ENCODE measurements at places on chromosomes 7 and 10. TPM values are rescaled to one million over a fixed set of nuclear protein-coding genes. Genes with fewer than 3 reads are reported as not detected.

- peak; percentile 32 for DNase-seq
Observed at GRCh38 chr7:68697796-68698280, 900.4 kb upstream of the AUTS2 start.

DNA sequence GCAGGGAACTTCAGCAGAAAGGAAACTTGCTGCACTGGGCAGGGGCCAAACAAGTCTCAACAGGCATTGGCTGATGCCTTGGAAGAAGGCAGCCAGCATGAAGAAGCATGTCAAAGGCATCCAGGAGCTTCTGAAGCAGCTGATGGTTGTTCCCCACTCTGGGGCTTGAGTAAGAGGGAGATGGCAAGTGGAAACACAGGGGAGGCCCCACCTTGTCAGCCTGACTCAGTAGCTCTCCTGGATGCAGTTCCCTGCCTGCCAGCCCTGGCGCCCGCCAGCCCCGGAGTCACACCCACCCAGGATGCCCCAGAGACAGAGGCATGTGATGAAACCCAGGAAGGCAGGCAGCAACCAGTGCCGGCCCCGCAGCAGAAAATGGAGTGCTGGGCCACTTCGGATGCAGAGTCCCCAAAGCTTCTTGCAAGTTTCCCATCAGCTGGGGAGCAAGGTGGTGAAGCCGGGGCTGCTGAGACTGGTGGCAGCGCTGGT is 96.5 kb downstream of the TACC2 start:
- DNase-seq = no peak

DNA sequence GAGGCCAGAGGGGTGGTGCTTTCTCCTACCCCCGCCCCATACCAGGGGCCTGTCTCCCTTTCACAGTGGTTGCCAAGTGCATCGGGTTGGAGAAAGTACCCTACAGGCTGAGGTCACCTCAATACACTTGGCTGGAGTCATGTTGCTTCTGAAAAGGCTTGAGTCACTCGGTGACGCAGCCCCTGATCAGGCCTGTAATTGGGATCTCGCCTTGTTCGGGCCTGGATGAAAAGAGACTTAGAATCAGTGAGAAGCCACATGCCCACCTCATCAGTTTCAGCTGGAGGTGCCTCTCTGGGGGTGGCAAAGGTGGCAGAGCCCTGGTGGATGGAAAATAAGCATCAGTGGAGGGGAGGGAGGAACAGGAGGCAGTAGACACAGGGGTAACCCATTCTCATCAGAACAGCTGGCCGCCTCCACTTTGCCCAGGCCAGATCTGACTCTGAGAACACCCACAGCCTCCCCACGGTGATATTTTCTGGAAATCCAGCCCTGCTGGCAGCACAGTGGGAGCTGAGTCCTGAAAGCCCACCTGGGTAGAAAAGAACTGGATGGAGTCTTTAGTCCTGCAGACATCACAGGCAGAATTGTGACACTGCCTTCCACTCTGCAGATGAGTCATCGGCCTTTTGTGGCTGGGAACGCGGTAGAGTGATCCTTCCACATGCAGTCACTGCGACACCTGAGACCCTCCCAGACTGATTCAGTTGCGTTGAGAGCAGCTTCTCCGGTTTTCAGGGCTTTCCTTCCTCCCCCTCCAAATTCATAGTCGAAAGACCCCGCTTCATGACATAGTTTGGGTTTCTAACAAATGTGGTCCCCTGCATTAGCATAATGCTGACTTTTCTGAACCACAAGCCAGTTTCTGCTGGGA is 108.0 kb downstream of the GRK5 start:
- peak; percentile 98 for DNase-seq

DNA sequence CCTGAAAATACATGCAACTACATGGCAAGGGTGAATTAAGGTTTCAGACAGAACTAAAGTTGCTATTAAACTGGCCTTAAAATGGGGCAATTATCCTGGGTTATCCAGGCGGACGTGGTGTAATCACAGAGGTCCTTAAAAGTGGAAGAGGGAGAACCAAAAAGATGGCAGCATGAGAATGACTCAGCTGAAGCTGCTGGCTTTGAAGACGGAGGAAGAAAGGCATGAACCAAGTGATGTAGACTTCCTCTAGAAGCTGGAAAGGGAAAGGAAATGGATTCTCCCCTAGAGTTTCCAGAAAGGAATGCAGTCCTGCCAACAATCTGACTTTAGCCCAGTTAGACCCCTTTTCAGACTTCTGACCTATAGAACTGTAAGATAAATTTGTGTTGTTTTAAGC is 27.0 kb upstream of the UBN2 start:
- no peak for DNase-seq

DNA sequence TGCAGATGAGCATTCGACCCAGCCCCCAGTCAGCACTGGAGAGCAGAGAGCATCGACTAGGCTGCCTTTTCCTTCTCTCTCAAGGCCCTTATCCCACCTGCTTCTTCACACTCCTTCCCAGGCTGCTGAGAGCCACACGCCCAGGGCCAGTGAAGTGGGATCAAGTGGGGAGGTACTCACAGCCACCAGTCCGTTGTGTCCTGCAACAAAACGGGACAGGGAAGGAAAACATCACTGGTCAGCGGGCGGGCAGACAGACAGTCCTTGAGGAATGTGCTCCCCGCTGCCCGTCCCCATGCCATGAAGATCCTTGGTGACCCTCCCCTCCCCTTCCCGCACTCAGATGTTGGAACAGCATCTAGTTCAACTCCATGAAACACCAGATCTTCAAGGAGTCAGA is 4.2 kb downstream of the PYROXD2 start:
- no peak for DNase-seq

GRCh38 chr7:110591341-110591740 is 499.6 kb upstream of the LRRN3 start:
- DNase-seq = peak; percentile 74

DNA sequence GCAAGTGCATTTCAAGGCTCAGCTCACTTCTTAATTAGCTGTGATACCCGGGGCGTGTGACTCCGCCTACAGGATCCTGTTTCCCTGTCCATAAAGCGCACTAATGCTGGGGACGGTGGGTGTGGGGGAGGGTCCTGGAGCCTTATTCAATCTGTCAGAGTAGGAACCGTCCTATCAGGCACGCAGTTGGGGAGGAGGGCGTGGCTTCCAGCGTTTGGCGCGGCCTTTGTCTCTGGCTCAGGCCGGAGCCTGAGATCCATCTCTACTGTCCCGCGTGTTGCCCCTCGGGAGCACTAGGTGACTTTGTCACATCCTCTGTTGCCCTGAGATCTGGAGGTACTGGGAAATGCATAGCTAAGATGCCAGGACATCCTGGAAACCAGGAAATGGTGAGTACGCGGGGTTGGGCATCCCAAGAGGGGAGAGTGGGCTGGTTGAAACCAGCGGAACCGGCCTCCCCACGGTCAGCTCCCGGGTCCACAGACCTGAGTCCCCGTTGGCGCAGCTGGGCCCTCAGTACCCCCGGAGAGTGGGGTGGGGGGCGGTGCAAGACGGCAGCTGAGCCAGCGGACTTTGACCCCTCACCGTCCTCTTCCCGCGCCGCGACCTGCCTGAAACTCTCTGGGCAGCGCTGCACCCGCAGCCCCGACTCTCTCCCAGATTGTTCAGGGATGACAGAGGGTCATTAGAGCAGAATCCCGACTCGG is 104.4 kb upstream of the ZNF92 start:
- peak; percentile 58 for DNase-seq

DNA sequence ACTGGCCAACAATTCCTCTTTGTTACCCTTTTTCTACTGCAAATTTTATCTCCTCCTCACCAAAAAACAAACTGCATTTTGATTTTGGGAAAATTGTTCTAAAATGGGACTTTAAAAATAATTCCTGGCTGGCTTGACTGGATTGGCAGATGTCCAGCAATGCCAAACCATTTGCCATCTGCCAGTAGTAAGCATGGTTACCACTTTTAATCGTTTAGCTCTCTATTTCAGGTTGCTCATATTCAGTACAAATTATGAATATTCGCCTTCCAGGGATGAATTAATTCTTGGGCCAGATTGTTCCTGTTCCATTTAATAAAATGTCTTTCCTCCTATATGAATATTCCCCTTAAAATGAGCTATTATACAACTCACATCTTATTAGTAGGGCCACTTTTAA is 35.7 kb downstream of the SMNDC1 start:
- no peak for DNase-seq

DNA sequence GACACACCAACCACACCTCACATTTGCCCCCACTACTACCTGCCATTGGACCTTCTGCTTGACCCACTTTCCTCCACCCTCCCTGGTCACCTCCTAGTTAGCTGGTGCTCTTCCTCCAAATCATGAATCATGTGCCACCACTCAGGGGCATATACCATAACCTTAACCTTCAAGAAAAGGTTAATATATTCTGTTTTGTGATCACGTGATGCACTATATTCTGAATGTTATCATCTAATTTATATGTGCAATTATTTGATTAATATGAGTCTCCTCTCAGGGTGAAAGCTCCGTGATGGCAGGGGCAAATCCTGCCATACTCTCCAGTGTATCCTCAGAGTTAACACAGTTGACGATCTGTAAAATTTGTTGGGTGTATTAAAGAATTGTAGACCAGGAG is 635.5 kb downstream of the XPNPEP1 start:
- DNase-seq = no peak

- no peak for DNase-seq
Observed at GRCh38 chr7:31488562-31489203, 25.2 kb upstream of the ITPRID1 start.

GRCh38 chr10:80611481-80612185 is 73.9 kb downstream of the SH2D4B start:
- DNase-seq = no peak

DNA sequence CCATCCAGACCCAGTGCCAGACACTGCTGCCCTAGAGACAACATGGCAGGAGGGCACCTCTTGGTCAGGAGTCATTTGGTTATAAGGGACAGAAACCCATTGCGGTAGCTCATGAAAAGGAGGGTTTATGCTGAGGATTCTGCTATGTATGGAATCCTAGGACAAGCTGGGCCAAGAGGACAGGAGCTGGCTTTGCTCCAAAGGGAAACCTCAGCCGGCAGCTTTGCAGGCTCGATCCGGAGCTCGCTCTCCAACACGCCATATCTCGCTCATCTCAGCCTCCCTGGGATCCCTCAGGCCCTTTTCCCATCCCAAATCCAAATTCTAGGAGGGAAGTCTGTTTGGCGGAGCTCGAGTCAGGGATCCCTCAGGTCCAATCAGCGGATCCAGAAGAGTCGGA is 345.7 kb downstream of the GLRX3 start:
- no peak for DNase-seq

- no peak for DNase-seq
Observed at GRCh38 chr10:112287844-112288243, 4.6 kb downstream of the TECTB start.

DNA sequence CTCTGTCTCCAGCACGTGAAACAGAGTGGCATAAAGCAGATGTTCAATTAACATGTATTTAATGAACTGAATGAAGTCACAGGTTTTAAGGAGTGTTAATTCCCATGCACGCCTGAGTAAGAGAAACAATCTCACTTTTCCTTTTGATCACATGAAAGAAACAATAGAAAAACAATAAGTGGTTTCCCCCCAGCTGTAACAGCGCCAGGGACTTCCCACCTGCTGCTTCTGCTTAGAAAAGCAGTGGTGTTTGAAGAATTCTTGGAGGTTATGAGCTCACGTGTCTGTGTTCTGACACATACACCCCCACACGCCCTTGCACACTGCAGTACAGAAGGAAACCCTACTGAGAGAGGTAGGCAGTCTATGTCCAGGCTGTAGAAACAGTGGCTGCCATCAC is 51.3 kb upstream of the FRMD4A start:
- peak; percentile 70 for DNase-seq

GRCh38 chr10:131657985-131658330 is 242.8 kb upstream of the PPP2R2D start:
- no peak for DNase-seq

DNA sequence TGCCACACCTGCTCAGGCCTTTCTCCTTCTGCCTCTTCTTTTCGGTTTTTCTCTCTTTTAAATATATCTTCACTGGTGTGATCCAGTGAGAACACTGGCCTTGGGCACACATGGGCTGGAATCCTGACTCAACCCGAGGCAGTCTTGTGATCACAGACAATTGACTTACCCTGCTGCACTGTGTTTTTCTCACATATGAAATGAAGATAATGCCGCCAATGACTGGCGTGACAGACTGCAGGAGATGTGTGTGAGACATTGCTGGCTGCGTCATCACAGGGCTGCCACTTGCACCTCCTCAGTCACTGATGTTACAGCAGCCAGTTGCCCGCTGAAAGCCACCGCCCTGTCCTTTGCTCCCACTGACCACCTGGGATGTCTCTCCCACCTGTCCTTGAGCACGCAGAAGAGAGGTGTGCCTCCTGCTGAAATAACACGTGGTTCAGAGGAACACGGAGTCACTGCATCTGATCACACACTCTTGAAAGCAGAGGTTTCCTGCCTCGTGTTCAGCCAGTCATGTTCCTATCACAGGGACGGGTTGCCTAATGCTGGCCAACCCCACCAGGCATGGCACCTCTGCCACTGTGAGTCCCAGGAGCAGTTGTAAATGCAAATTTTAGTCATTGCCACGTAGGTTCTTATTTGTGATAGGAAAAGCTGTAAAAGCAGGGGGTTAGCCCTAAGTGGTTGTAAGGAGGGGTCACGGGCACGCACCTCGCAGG is 124.6 kb upstream of the LANCL2 start:
- DNase-seq = no peak

DNA sequence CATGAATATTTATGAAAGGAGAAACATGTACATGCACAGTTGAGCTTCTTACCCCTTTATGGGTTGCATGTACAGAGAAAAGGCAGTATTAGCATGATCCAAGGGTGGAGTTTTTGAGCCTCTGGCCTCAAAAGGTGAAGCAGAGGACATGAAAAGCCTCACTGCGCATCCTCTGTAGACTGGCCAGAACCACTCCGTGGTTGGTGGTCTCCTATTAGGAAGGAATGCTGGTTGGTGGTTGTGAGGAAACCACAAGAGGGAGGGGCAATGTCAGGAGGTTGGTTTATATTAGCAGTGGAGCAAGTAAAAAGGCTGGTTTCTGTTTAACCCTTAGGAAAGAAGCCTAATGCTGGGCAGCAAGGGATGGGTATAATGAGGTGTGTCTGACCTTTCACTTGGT is 37.5 kb downstream of the AHCYL2 start:
- DNase-seq = no peak

DNA sequence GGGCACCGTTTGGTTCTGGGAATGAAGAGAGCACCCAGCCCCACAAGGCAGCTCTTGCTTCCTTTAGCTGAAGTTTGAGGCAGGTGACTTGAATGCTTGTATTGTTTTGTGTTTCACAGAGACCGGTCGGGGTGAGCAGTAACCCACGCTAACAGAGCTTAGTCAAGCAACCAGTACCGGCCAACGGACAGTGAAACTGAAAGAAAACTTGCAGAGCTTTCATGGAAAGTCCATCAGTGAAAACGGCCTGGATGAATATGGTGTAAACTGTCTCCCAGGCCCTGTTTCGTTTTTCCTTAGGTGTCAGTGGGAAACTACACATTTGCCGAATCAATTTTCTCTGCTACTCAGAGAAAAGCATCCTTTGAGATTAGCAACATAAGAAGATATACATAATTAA is 101.1 kb downstream of the LYZL1 start:
- DNase-seq = peak; percentile 6

BICC1 gene
- total RNA-seq = 38.9 TPM

UTF1 gene
- not detected for total RNA-seq

INA gene
- 6.4 TPM for total RNA-seq

GNGT1 gene
- not detected for total RNA-seq

SHTN1 gene
- total RNA-seq = 1.4 TPM

HYAL4 gene
- total RNA-seq = not detected

AKR1C8 gene
- not detected for total RNA-seq
